GDM1 (cell line): ENCODE measurements at places on chromosomes 7 and 10.

DNA sequence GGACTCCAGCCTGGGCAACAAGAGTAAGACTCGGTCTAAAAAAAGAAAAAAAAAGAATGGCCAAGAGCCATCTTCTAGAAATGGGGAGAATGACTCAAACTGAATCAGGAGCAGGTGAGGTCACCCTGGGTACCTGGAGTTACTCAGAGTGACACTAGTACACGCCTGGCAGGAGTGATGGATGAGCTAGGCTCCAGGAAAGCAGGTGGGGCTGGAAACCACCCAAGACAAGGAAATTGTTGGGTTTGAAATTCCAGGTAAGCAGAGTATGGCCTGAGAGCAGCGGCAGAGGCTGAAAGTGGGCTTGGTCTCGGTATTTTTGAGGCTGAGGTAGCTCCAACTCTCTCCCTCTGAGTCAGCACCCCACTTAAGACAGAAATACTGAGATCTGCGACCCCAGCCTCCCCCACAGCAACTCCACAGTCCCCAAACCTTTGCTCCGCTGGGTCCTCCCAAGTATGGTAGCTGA is 18.5 kb downstream of the DDIT4 start:
- DNase-seq = no peak

GRCh38 chr7:29194206-29194593 is 375 bp upstream of the CHN2 start:
- no peak for DNase-seq

GRCh38 chr7:101165075-101165957 is at the start of gene VGF:
Gene VGF, minus strand, starts transcription at chr7:101165569. Its CDS starts 726 bp downstream, at chr7:101164843.
- peak; percentile 89 for DNase-seq

GRCh38 chr10:118311505-118311904 is 30.6 kb downstream of the FAM204A start:
- no peak for DNase-seq

GRCh38 chr7:44693641-44694313 is 54.9 kb upstream of the ZMIZ2 start:
- DNase-seq = no peak

- peak; percentile 27 for DNase-seq
Observed at GRCh38 chr10:78578929-78579328, 489.8 kb upstream of the ZMIZ1 start.

DNA sequence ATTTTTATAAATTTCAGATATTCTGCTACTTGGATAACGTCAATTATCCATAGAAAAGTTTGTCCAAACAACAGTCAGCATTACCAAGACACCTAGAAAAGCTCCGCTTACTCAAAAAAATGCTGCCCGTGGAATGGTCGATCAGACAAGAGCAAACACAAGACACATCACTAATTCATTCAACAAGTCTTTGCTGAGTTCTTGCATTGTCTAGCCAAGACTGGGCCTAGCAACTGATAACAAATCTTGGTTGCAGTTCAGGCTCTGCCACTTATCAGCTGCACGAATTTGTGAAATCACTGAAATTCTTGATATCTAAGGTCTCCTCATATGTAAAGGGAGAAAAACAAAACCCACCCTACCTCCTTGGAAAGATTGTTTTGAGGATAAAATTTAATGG is 168.3 kb downstream of the AKR1D1 start:
- no peak for DNase-seq

DNA sequence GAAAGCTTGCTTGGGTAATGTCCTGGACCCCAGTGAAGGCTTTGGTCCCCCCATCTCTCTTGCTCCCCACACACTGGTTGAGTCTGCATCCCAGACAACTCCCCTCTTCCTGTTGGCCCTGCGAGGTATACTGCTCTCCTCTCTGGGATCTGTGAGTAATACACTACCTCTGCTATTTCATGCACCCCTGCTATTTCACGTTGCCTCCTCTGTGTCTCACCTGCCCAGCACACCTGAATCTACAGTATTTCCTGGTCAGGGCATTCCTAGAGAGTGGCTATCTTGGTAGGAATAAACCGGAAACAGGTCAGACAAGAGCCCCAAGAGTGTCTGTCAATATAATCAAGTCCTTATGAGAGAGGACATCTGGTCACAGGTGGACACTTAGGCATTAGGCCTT is 114.3 kb upstream of the ODAD2 start:
- no peak for DNase-seq

- DNase-seq = peak; percentile 57
Observed at GRCh38 chr7:66099551-66100407, 14.9 kb upstream of the CRCP start.

DNA sequence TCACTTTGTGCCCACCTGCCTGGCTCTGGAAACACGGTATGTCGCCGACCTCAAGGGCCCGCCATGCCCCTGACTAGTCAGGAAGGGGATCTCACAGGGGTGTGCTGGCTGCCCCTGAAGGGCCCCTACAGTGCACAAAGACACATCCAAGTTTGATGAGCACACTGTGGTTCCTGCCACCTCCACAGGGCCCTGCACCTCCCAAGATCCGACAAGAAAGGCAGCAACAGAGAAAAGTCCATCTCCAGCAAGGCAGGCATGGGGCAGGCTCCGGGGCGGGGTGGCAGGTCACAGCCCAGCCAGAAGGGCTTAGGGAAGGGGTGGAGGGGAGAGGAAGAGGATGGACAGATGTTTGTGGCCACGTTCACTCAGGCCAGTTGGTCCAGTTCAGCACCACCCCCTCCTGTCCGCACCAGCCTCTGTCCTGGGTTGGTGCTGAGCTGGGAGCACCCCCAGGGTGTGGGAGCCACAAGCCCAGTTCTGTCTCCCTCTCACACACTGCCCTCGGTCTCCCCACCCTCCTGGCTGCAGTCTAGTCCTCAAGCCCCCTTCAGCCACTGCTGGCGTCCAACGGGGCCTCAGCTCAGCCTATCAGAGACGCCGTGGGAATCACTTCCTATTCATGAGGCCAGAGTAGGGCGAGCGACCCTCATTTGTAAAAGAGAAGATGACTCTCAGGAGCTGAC is 11.5 kb downstream of the DRGX start:
- DNase-seq = no peak
